Activated CD8-positive, alpha-beta memory T cell treated with anti-CD3 and anti-CD28 coated beads for 24 hours (primary cell): ENCODE measurements at places on chromosomes 11 and 22.

DNA sequence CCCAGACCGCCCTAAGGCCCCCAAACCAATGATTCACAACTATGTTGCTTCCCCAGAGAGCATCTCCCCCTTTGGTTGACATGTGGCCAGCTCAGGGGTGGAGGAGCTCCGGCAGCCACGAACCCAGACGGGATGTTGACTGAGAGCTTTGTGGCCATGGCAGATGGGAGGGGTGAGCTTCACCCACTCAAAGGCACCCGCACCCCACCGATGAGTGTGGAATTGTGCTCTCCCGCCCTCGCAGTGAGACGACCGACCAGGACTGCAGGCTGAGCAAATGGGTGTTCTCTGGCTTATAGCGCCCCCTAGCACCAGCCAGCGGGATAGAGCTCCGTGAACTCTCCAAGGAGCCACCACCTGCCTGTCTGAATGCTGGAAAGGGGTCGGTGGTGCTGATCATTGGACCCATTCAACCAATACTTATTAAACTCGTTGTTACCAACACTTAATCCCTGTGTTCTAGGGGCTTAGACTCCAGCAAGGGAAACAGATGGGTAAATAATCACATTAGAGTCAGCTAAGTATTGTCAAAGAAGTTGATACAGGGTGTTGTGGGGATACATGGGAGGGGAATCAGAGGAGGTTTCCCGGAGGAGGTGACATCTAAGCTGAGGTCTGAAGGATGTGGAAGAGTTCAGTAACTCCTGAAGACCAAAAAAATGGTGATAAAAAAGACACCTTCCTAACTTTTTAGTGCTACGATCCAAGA lies 4.5 kb upstream of the TIMP3 start:
- peak; percentile 80 for DNase-seq

GRCh38 chr11:2752923-2753322 lies 53.1 kb upstream of the KCNQ1OT1 start:
- no peak for DNase-seq

GRCh38 chr11:1727861-1728260 lies 22.5 kb downstream of the IFITM10 start:
- DNase-seq, result no peak

- no peak for DNase-seq
These were observed 4.1 kb downstream of the SERPINH1 start for GRCh38 chr11:75565916-75566762.

DNA sequence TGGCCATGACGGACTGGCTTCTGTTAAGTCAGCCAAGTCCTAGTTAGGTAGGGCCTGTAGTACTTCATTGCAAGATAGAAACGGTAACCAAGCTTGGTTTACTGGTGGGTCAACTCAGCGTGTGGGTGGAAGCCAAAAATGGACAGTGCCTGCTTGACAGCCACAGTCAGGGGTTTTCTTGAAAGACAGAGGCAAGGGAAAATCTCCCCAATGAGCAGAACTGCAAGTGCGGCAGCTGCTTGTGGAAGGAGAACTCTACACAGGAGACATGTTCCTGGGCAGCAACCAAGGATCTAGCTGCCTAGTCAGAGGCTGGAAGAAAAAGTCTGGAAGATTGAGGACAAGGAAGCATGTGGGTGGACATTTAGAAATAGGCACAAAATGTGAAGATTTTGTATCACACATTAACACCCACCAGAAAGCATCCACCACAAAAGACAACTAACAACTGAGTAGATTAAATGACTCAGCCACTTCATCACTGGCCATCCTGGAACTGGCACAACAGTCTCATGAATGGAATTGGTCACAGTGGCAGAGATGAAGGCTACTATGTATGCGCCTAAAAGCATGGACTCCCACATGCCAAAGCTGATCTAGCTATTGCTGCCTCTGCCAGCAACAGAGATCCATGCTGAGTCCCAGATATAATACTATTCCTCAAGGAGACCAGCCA lies 40.9 kb upstream of the SCUBE2 start:
- no peak for DNase-seq

DNA sequence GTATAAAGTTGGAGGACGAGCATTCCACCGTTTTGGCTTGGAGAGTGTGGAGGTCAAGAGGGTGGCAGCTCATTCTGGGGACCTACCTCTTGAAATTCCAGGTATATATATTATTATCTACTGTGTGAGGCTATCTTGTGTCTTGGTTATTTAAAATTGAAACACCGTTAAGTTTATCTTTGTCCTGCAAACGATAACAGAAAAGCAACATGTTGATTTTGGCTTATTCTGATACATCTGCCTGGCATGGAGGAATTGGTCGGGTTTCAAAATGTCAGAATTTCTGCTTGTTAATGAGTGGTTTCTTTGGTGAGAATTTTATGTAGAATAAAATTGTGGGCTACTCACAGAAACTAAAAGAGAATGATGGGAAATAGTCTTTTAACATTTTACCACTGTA lies 54.4 kb downstream of the SVIP start:
- no peak for DNase-seq

DNA sequence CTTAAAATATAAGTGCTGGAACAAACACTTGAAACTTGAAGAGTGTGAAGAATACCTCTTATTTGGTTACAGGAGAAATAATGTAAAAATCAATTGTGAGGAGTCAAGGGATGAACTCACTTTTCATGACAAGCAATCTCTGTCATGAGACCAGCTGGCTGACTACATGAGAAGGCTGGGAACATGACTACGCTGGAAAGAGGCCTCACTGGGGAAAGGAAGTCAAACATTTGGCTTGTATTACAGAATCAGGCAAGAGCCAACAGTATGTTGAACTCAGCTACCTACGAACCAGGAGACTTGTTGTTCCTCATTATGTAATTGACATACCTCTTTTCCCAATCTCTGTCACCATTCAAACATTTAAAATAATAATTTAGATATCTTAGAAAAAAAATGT lies 14.4 kb downstream of the DCDC1 start:
- no peak for DNase-seq

DNA sequence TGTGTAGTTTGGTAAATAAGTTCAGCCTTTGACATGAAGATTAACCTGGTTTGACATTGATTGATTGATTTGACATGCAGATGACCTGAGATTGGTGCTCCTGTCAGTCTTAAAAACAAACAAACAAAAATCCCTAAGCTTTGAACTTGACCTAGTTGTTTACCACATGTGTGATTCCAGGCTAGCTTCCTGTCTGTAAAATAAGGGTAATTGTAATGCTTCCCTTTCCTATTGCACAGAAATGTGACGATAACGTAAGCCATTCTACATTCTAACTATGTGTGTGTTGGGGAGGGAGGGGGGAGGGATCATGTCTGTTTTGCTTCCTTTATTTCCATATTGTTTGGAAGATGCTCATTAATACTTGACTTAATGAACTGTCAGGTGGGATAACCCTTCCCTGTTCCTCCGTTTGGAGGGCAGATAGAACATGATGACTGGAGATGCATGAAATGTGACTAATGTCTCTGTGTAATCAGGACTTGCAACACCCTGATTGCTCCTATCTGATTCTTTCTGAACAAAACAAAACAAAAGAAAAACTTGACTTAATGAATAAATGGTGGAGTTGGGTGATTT lies 106.1 kb upstream of the CLMP start:
- no peak for DNase-seq

GRCh38 chr11:108916290-108916689 lies 251.4 kb downstream of the DDX10 start:
- no peak for DNase-seq

GRCh38 chr11:42593441-42593840 lies 718.4 kb upstream of the API5 start:
- no peak for DNase-seq

GRCh38 chr11:132365650-132366049 lies 995.2 kb downstream of the NTM start:
- DNase-seq, result no peak
